CD4-positive, alpha-beta T cell (primary cell): ENCODE measurements at places on chromosomes 6 and 20. TPM values are rescaled to one million over a fixed set of nuclear protein-coding genes. Genes with fewer than 3 reads are reported as not detected.

SSTR4 gene
- total RNA-seq, result not detected

RARS2 gene
- total RNA-seq, result 22.4 TPM

RAB44 gene
- 0.22 TPM for total RNA-seq

PSMG4 gene
- total RNA-seq, result 12.8 TPM

DLGAP4 gene
- total RNA-seq, result 16.1 TPM

DCDC2 gene
- 0.05 TPM for total RNA-seq

ANKRD66 gene
- not detected for total RNA-seq

BPIFB4 gene
- total RNA-seq, result not detected

DNA sequence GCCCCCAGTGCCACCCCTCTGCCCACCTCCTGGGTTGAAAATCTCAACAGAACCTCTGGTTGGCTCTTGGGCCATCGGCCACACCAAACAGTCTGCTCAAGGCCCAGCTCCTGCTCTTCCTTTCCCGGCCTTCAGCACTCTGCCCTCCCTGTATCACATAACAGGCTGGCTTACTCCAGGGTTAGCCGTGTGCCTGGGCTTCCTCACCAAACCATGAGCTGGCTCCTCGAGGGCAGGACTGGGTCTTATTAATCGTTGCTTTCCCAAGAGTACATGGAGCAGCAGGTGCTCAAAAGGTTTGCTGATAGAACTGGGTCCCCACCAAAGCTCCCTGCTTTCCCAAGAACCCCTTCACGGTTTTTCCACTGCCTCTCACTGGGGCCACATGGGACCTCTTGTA lies 12.7 kb upstream of the FAM83C start:
- H3K4me3 ChIP-seq, result no peak overlapping the region
- H3K27ac ChIP-seq, result no peak overlapping the region
- H3K27me3 ChIP-seq, result no peaks in the 10 kb centered on the region
- no peak for DNase-seq
- H3K36me3 ChIP-seq, result peaks cover 11% of the 10 kb centered on the region

- H3K27ac ChIP-seq, result no peak overlapping the region
- H3K4me1 ChIP-seq, result no peaks in the 10 kb centered on the region
- H3K27me3 ChIP-seq, result no peaks in the 10 kb centered on the region
- no peaks in the 10 kb centered on the region for H3K36me3 ChIP-seq
- DNase-seq, result no peak
- H3K4me3 ChIP-seq, result no peak overlapping the region
Observed at GRCh38 chr6:156131221-156131903, 645.8 kb upstream of the ARID1B start.

- peak overlapping the region; percentile 16 for H3K4me3 ChIP-seq
- no peak for DNase-seq
- H3K36me3 ChIP-seq, result no peaks in the 10 kb centered on the region
- H3K27me3 ChIP-seq, result peaks cover 64% of the 10 kb centered on the region
Observed at GRCh38 chr6:75204217-75204958, 1.5 kb downstream of the COL12A1 start.

- H3K4me3 ChIP-seq, result no peak overlapping the region
- no peaks in the 10 kb centered on the region for H3K36me3 ChIP-seq
- no peak overlapping the region for H3K27ac ChIP-seq
- no peaks in the 10 kb centered on the region for H3K4me1 ChIP-seq
Observed at GRCh38 chr6:56793938-56794337, 151.2 kb upstream of the DST start.

- peaks cover 21% of the 10 kb centered on the region for H3K27me3 ChIP-seq
- no peak for DNase-seq
- H3K4me1 ChIP-seq, result no peaks in the 10 kb centered on the region
- H3K36me3 ChIP-seq, result no peaks in the 10 kb centered on the region
- H3K4me3 ChIP-seq, result no peak overlapping the region
Observed at GRCh38 chr20:709423-709822, 33.8 kb upstream of the SCRT2 start.

GRCh38 chr6:160714731-160715316 lies 12.8 kb downstream of the PLG start:
- no peaks in the 10 kb centered on the region for H3K4me1 ChIP-seq
- no peaks in the 10 kb centered on the region for H3K36me3 ChIP-seq
- H3K27ac ChIP-seq, result no peak overlapping the region
- no peak for DNase-seq
- H3K4me3 ChIP-seq, result no peak overlapping the region

GRCh38 chr6:1736346-1737105 lies 126.8 kb downstream of the FOXC1 start:
- DNase-seq, result no peak
- no peaks in the 10 kb centered on the region for H3K4me1 ChIP-seq
- no peak overlapping the region for H3K4me3 ChIP-seq
- no peaks in the 10 kb centered on the region for H3K27me3 ChIP-seq
- H3K36me3 ChIP-seq, result no peaks in the 10 kb centered on the region
- no peak overlapping the region for H3K27ac ChIP-seq

- H3K4me1 ChIP-seq, result no peaks in the 10 kb centered on the region
- H3K27me3 ChIP-seq, result no peaks in the 10 kb centered on the region
- no peaks in the 10 kb centered on the region for H3K36me3 ChIP-seq
- no peak overlapping the region for H3K27ac ChIP-seq
- DNase-seq, result no peak
- H3K4me3 ChIP-seq, result no peak overlapping the region
Observed at GRCh38 chr6:111076024-111076695, 11.1 kb upstream of the SLC16A10 start.

DNA sequence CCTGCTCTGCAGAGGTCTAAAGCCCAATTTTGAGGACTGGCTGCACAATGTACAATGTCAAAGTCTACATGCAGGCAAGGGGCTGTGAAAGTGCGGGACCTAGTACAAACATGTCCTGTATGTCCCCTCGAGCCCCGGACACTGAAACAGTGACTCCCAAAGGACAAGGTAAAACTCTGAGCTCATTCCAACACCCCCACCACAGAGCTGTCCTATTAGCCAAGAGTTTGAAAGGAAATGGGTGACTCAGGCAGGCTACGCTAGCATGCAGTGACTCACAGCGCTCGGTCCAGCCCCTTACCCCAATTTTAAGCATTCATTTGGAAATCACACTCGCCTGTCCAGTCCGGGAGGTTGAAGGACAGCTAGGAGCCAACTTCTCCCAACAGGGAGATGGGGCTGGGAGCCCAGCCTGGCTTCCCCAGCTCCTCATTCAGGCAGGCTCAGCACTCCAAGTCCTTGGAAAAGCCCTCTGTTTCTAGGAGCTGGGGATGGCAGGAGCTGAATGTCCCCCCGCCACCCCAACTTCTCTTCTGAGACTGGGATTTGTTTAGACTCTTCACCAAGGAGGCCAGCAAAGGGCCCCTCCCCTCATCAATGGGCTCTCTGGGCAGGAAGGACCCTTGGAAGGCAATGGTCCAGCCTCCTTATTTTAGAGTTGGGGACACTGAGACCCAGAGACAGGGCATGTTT lies 3.9 kb downstream of the SDC4 start:
- H3K36me3 ChIP-seq, result no peaks in the 10 kb centered on the region
- no peak overlapping the region for H3K4me3 ChIP-seq
- H3K27ac ChIP-seq, result no peak overlapping the region
- DNase-seq, result no peak

DNA sequence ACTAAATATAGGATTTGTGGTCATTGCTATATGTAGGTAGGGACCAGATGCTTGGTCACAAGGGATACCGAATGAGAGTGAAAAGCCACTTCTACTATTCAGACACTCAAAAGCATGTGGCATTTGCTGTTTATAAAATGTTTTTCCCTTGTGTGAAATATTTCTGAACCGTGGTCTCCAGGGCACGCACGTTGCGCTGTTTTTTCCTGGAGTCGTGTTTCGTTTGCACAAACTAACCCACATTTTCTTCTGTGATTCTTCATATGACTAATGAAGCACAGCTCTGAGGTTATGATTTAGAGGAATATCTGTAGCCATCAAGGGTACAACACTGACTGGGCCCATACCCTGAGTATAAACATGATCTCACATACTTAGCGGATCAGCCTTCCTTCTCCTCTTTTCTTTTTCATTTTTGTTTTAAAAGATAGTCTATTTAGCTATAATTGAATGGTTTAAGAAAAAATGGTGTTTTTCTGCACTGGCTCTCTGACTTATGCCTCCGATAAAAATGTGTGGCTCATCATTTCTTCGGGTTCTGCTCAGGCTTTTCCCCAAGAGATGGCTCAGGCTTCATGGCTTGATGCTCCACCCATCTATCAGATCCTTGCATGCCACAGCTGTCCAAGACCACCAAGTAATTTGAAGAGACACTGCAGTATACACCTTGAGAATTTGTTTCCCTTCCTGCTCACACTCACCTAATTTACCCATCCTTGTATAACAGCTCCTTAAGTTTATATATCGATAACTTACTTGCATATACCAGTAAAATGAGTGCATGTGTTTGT lies 59.9 kb upstream of the HBS1L start:
- H3K27ac ChIP-seq, result no peak overlapping the region
- H3K4me3 ChIP-seq, result no peak overlapping the region
- no peaks in the 10 kb centered on the region for H3K27me3 ChIP-seq
- peaks cover 18% of the 10 kb centered on the region for H3K4me1 ChIP-seq

GRCh38 chr6:130683761-130684517 lies 143.3 kb upstream of the SMLR1 start:
- no peak for DNase-seq
- H3K4me3 ChIP-seq, result no peak overlapping the region
- H3K36me3 ChIP-seq, result no peaks in the 10 kb centered on the region
- H3K4me1 ChIP-seq, result no peaks in the 10 kb centered on the region
- H3K27me3 ChIP-seq, result no peaks in the 10 kb centered on the region

- H3K27ac ChIP-seq, result no peak overlapping the region
- no peak for DNase-seq
- H3K27me3 ChIP-seq, result no peaks in the 10 kb centered on the region
- no peaks in the 10 kb centered on the region for H3K36me3 ChIP-seq
Observed at GRCh38 chr6:13262302-13263230, 65.8 kb downstream of the TBC1D7 start.

DNA sequence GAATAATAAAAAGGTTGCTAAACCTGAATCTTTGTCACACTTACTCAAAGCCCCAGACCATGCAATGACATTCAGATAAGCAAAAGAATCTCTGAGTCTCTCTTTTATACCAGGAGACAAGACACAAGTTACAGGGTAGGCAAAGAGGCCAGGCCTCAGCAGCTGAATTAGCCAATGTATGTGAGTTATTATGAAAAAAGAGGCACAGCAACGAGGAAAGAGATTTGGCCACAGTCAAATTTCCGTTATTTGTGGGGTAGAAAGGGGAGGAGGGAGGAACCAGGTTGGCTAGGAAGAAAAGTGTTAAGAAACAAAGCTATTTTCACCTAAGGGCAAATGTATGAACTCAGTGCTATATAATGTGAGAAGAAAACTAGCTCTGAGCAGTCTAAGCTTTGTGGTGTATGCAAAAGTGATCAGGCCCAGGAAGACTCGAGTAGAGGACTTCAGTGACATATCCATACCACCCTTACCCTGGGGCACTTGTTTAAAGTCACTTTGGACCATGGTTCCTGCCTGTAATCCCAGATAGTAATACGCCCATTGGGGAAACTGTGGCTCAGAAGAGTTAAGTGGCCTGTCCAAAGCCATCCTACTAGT lies 19.1 kb downstream of the IPCEF1 start:
- H3K4me1 ChIP-seq, result no peaks in the 10 kb centered on the region
- no peak for DNase-seq
- H3K4me3 ChIP-seq, result no peak overlapping the region
- H3K27ac ChIP-seq, result no peak overlapping the region
- H3K27me3 ChIP-seq, result no peaks in the 10 kb centered on the region
- H3K36me3 ChIP-seq, result no peaks in the 10 kb centered on the region

- no peaks in the 10 kb centered on the region for H3K27me3 ChIP-seq
- H3K36me3 ChIP-seq, result peaks cover 50% of the 10 kb centered on the region
- no peak for DNase-seq
- H3K4me1 ChIP-seq, result no peaks in the 10 kb centered on the region
- no peak overlapping the region for H3K4me3 ChIP-seq
- no peak overlapping the region for H3K27ac ChIP-seq
Observed at GRCh38 chr6:83867527-83868161, 8.2 kb downstream of the CYB5R4 start.

DNA sequence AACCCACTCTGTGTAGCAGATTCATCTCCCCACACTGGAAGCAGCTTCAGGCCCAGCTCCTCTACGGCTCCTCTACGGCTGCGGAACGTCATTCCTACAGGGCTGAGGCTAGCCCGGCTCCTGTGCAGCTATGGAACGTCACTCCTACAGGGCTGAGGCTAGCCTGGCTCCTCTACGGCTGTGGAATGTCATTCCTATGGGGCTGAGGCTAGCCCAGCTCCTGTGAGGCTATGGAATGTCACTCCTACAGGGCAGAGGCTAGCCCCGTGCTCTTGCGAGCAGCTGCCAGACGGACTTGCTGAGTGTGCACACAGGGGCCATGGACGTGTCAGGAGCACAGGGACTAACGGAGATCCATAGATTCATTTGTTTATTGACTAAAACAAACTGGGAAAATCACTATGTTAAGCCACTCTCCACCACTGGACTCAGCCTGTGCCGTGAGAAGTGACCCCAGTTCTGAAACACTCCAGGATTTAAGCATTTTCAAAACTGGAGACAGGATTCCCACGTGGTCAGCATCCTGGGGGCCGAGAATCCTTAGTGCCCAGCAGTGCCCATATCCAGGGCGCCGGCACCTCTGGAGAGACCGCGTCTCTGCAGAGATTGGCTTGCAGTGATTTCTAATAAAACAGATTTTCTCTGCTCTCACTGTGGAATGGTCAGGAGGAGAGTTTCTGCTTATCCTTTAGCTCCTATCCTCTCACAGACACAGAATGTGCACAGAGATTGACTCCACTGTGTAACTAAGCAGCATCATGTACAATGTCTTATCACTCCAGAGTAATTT lies 5.0 kb downstream of the KCNQ2 start:
- no peak for DNase-seq
- H3K36me3 ChIP-seq, result no peaks in the 10 kb centered on the region
- H3K4me1 ChIP-seq, result peaks cover 12% of the 10 kb centered on the region
- peaks cover 49% of the 10 kb centered on the region for H3K27me3 ChIP-seq
- no peak overlapping the region for H3K27ac ChIP-seq

DNA sequence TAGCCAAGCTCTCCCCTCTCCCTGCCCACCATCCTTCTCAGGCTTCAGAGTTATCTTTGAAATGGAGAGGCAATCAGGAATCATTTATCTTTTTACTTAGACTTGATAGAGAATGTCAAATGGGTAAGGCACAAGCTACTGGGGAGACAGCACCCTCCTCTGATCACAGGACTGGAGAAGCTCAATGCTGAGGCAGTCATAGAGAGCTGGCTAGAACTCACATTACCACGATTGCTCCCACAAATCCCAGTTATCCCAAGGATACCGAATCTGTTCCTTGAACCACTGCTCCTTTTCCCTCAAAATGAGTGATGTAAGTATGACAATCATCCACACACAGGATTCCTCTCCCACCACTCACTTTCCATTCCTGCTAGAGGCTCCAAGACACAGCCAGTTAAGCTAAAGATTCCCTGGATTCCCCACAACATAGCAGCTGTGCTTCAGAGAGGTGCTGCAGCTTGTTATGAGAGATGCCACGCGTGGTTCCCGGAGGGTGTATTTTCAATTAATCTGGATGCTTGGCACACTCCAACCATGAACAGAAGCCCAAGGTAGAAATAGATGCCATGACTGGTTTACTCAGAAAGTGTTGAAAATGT lies 96.2 kb upstream of the VGLL2 start:
- no peaks in the 10 kb centered on the region for H3K36me3 ChIP-seq
- DNase-seq, result no peak
- H3K27ac ChIP-seq, result no peak overlapping the region
- H3K4me1 ChIP-seq, result no peaks in the 10 kb centered on the region
